ENCODE measurements at places on chromosomes 5 and 9. TPM values are rescaled to one million over a fixed set of nuclear protein-coding genes. Genes with fewer than 3 reads are reported as not detected.

GRCh38 chr5:17436761-17437221 is 61.2 kb upstream of the TAF11L2 start:
- DNase-seq = no peak
- no peaks in the 10 kb centered on the region for H3K36me3 ChIP-seq
- H3K27me3 ChIP-seq = no peaks in the 10 kb centered on the region
- H3K27ac ChIP-seq = no peak overlapping the region
- no peak overlapping the region for H3K4me3 ChIP-seq

DNA sequence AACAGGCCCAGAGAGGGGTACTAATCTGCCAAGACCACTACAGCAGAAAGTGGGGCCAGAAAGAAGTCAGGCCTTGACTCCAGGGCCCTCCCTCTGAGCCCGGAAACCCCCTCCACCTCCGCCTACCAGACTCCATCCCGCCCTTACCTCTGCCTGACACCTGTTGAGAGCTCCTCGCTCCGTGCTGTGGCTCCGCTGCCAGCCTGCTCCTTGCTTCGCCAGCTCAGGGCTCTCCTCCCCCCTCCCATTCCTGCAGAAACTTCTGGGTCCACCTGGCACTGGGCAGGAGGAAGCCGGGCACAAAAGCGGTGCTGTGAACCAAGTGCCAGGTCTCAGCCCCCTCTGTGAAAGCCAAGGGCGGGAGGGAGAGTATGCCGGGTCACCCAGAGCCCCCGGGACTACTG is 6.4 kb upstream of the ST6GALNAC6 start:
- H3K4me1 ChIP-seq = peaks cover 23% of the 10 kb centered on the region
- H3K27me3 ChIP-seq = no peaks in the 10 kb centered on the region
- H3K36me3 ChIP-seq = no peaks in the 10 kb centered on the region
- H3K27ac ChIP-seq = no peak overlapping the region
- H3K4me3 ChIP-seq = no peak overlapping the region

GRCh38 chr5:79151942-79152671 is 40.5 kb downstream of the BHMT start:
- DNase-seq = no peak
- H3K27me3 ChIP-seq = no peaks in the 10 kb centered on the region
- H3K27ac ChIP-seq = no peak overlapping the region
- no peak overlapping the region for H3K4me3 ChIP-seq

DNA sequence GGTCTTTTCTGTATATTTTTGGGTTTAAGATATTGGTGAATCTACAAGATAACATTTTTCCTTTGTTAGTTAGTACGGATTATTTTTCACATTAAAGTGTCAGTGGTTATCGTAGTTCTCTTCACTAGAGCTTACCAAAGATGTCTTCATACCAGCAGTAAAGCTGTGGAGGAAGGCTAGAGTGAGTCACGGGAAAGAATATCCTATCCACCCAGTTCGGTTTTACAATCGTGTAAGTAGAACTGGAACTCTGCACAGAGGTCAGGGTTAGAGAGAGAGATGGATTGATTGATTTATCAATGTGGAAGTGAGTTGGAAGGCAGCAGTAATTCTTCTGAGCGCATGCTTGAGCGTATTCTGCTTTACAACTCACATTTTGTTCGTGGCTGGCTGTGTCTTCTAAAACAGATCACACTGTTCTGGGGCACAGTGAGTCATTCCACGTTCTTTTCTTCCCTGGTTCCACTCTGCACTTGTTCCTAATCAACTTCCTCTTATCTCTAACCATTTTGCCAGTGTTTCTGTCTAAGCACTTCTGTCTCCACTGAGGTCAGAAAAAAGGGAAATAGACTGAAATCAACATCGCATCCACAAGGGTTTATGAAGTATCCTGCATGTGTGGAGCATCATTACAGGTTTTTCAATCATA is 86.5 kb upstream of the ARRDC3 start:
- no peak overlapping the region for H3K4me3 ChIP-seq
- H3K4me1 ChIP-seq = no peaks in the 10 kb centered on the region
- H3K36me3 ChIP-seq = no peaks in the 10 kb centered on the region
- H3K27me3 ChIP-seq = no peaks in the 10 kb centered on the region
- no peak overlapping the region for H3K27ac ChIP-seq

GRCh38 chr5:113824307-113824706 is 310.8 kb downstream of the YTHDC2 start:
- no peak overlapping the region for H3K4me3 ChIP-seq
- no peaks in the 10 kb centered on the region for H3K36me3 ChIP-seq
- DNase-seq = no peak
- no peaks in the 10 kb centered on the region for H3K27me3 ChIP-seq

DNA sequence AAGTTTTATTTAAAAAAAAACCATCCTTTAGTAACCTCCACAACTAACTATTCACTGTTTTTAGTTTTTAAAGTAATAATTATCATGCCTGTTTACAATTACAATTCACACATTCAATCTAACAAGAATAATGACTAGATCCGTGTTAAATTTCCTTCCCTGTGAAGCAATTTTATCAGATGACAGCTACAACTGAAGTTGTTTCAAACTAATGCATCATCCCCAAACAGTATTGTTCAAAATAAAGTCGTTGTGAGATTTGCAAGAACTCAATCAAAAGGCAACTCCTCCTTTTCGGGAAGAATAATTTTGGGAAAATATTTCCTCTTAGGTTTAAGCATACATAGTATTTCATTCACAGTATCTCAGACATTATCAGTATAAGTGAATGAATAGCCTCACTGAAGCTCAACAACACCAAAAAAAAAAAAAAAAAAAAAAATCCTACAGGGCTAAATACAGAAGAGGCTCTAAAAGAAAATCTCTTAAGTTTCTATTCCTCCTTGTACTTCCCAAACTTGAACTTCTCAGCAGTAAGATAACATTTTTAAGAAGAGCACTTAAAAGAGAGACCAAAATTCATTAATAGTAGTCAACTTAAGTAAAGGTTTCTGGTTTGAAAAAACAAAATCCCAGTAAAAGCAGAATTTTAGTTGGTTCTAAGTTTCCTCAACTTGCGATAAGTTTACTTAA is 9.4 kb downstream of the C9orf72 start:
- H3K4me1 ChIP-seq = no peaks in the 10 kb centered on the region
- no peak overlapping the region for H3K4me3 ChIP-seq
- no peaks in the 10 kb centered on the region for H3K36me3 ChIP-seq
- no peaks in the 10 kb centered on the region for H3K27me3 ChIP-seq
- no peak for DNase-seq
- no peak overlapping the region for H3K27ac ChIP-seq

The OTP gene
- total RNA-seq = not detected
